Stimulated activated CD4-positive, alpha-beta T cell treated with anti-CD3 and anti-CD28 coated beads, Interleukin-1b, Interleukin-23, amount 100 ng/mL, for 48 hours (primary cell): ENCODE measurements at places on chromosomes 7 and 10.

- no peak for DNase-seq
These were observed 44.8 kb downstream of the MALSU1 start for GRCh38 chr7:23343806-23344475.

GRCh38 chr7:36970551-36971514 lies 246.5 kb upstream of the AOAH start:
- DNase-seq, result no peak

- DNase-seq, result no peak
These were observed 192.6 kb downstream of the CDCA7L start for GRCh38 chr7:21753071-21753470.

GRCh38 chr7:81721437-81721836 lies 48.4 kb downstream of the HGF start:
- DNase-seq, result no peak
